ENCODE measurements at places on chromosomes 1 and 21. TPM values are rescaled to one million over a fixed set of nuclear protein-coding genes. Genes with fewer than 3 reads are reported as not detected.

DNA sequence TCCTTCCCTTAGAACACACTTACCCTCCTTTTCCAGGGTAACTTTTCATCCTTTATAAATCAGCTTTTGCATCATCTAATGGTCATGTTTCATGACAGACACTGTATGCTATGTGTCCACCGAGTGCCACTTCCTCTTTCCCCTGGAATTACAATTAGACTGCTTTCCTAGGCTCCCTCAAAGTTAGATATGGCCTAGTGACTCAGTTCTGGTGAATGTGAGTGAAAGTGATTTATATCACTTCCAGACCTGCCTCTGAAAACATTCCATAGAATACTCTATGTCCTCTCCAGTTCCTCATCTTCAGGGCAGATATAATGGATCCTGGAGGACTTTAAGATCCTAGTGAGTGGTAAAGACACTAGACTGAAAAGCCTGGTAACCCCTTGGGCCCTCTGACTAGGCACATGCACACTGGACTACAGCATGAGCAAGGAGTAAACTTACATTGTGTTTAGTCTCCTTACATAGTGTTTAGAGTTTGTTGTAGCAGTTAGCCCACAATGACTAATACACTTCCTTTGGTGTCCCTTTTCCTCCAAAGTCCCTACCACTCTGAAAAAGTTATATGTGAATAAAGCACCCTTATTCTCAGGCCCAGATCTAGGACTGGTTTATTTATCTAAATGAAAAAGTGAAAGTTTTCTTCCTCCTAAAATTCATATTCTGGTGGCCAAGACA, 59.3 kb downstream of the GPR88 start:
- no peak for DNase-seq
- peaks cover 3% of the 10 kb centered on the region for H3K4me1 ChIP-seq
- no peak overlapping the region for H3K4me3 ChIP-seq
- H3K36me3 ChIP-seq, result no peaks in the 10 kb centered on the region

GRCh38 chr1:211588711-211589110, 9.8 kb upstream of the SLC30A1 start:
- H3K36me3 ChIP-seq, result no peaks in the 10 kb centered on the region
- no peaks in the 10 kb centered on the region for H3K4me1 ChIP-seq
- no peak for DNase-seq
- no peak overlapping the region for H3K4me3 ChIP-seq
- no peak overlapping the region for H3K27ac ChIP-seq

- no peak for DNase-seq
- no peaks in the 10 kb centered on the region for H3K4me1 ChIP-seq
- no peak overlapping the region for H3K27ac ChIP-seq
- peaks cover 5% of the 10 kb centered on the region for H3K36me3 ChIP-seq
- H3K27me3 ChIP-seq, result no peaks in the 10 kb centered on the region
Observed at GRCh38 chr1:204453141-204453772, 41.3 kb downstream of the PIK3C2B start.

DNA sequence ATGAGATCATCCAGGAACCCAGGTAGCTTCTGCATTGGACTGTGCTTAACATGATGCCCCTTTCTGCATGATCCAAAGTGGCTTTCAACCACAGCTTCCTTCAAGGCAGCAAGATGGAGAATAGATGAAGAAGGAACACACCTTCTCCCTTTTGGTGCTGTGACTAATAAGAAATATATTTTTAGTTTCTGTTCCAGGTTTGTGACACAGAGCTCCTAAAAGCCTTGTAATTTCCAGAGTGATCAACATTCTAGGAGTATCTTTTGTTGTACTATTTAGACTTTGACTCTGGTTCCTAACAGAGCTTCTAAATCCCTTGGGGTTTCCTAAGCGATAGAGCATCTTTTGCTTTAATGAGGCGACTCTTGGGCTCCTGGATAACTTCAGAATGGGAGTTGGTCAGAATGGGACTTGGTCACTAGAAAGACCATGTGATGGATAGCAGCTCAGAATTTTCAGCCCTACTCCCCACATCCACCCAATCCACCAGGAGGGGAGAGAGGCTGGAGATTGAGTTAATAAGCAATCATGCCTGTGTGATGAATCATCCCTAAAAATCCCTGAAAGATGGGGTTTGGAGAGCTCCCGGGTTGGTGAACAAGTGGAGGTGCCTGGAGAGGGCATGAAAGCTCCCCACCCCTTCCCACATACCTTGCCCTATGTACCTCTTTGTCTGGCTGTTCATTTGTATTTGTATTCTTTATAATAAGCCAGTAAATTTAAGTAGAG, 134.8 kb downstream of the FGGY start:
- DNase-seq, result no peak
- peaks cover 15% of the 10 kb centered on the region for H3K4me1 ChIP-seq
- no peaks in the 10 kb centered on the region for H3K27me3 ChIP-seq
- no peak overlapping the region for H3K27ac ChIP-seq
- H3K4me3 ChIP-seq, result no peak overlapping the region
- no peaks in the 10 kb centered on the region for H3K36me3 ChIP-seq

DNA sequence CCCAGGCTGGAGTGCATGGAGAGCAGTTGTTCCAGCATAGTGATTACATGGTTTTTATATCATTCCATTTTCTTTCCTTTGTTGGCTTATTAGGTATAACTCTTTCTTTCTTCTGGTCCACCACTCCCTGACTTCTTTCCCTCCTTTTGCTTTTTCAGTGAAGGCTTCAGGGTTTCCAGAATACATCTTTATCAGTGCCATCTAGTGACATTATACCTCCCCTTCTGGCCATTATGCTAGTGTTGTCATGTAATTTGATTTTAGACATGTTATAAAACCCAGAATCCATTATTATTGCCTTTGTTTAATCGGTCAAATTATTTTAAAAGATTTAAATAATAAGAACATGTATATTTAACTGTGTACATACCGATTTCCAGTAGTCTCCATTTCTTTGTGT, 10.6 kb downstream of the RNU1-1 start:
- no peak overlapping the region for H3K27ac ChIP-seq
- DNase-seq, result no peak
- H3K36me3 ChIP-seq, result no peaks in the 10 kb centered on the region
- peaks cover under 1% of the 10 kb centered on the region for H3K4me1 ChIP-seq
- no peaks in the 10 kb centered on the region for H3K27me3 ChIP-seq

- H3K4me1 ChIP-seq, result no peaks in the 10 kb centered on the region
- DNase-seq, result no peak
- no peak overlapping the region for H3K4me3 ChIP-seq
Observed at GRCh38 chr21:25453524-25453923, 153.8 kb downstream of the MRPL39 start.

DNA sequence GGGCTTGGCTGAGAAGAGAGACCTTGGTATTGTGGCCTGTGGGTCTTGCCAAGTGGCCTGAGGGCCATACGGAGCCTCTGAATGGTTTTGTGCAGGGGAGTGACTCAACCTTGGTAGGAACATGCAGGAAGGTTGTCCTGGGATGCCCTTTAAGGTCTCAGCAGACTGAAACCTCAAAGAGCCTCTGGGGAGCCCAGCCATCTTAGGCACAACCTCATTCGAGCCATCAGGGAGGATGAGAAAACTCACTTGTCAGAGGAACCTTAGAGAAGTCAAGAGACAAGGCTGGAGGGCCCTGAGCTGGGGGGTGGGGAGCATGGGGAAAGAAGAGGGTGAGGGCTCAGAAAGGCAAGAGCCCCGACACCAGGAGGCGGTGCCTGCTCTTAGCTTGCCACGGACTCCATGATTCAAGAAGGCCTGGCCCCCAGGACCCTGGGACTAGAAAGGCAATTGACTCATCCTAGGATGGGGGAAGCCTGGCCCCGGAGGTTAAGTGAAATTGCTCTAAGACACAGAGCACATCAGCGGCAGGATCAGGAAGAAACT, 13.0 kb downstream of the IFI6 start:
- DNase-seq, result no peak
- no peaks in the 10 kb centered on the region for H3K36me3 ChIP-seq
- no peaks in the 10 kb centered on the region for H3K27me3 ChIP-seq
- H3K27ac ChIP-seq, result peak overlapping the region; percentile 89
- no peak overlapping the region for H3K4me3 ChIP-seq

GRCh38 chr1:213586587-213586972, 401.2 kb upstream of the PROX1 start:
- no peaks in the 10 kb centered on the region for H3K4me1 ChIP-seq
- no peak overlapping the region for H3K4me3 ChIP-seq
- H3K27me3 ChIP-seq, result no peaks in the 10 kb centered on the region
- H3K36me3 ChIP-seq, result no peaks in the 10 kb centered on the region

GRCh38 chr1:25797939-25798338, 2.1 kb upstream of the SELENON start:
- H3K4me3 ChIP-seq, result no peak overlapping the region
- no peaks in the 10 kb centered on the region for H3K36me3 ChIP-seq
- no peak for DNase-seq

DNA sequence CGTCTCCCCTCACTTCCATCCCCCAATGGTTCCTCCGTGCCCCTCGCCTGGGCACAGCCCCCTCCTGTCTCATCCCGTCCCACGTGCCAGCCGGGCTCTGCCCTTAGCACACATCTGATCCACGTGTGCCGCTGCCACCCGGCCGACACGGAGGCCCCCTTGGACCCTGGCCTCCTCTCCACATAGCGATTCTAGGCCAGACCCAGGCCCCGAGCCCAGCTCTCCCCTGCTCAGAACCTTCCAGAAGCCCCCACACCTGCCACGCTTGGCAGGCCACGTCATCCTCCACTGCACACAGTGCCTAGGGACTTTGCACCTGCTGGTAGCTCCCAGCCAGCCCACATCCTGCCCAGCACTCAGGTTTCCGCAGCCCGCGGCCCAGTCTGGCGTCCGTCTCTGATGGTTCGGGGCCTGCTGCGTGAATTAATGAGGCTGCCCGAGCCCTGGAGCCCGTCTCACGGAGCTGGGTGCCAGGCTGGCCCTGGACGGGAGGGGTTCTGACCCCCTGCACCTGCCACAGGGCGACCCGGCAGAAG, 20.1 kb downstream of the PLCH2 start:
- no peaks in the 10 kb centered on the region for H3K4me1 ChIP-seq
- no peaks in the 10 kb centered on the region for H3K36me3 ChIP-seq
- no peak overlapping the region for H3K4me3 ChIP-seq

- H3K27me3 ChIP-seq, result no peaks in the 10 kb centered on the region
- H3K4me3 ChIP-seq, result no peak overlapping the region
- DNase-seq, result no peak
- H3K4me1 ChIP-seq, result peaks cover 10% of the 10 kb centered on the region
- no peaks in the 10 kb centered on the region for H3K36me3 ChIP-seq
- no peak overlapping the region for H3K27ac ChIP-seq
Observed at GRCh38 chr1:33220676-33221384, 35.5 kb upstream of the ZNF362 start.

DNA sequence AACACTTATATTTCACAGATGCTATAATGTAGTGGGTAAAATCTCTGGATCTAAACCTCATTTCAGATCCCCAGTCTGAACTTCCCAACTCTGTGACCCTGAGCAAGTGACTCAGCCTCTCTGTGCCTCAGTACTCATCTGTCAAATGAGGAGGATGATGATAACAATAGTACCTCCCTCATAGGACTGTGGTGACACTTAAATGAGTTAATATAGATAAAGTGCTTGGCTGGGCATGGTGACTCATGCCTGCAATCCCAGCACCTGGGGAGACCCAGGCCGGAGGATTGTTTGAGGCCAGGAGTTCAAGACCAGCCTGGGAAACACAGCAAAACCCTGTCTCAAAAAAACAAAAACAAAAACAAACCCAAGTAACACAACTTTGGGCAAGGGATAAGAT, 4.7 kb upstream of the ECE1 start:
- H3K36me3 ChIP-seq, result no peaks in the 10 kb centered on the region
- H3K4me1 ChIP-seq, result peaks cover 7% of the 10 kb centered on the region
- no peaks in the 10 kb centered on the region for H3K27me3 ChIP-seq
- no peak overlapping the region for H3K4me3 ChIP-seq

DNA sequence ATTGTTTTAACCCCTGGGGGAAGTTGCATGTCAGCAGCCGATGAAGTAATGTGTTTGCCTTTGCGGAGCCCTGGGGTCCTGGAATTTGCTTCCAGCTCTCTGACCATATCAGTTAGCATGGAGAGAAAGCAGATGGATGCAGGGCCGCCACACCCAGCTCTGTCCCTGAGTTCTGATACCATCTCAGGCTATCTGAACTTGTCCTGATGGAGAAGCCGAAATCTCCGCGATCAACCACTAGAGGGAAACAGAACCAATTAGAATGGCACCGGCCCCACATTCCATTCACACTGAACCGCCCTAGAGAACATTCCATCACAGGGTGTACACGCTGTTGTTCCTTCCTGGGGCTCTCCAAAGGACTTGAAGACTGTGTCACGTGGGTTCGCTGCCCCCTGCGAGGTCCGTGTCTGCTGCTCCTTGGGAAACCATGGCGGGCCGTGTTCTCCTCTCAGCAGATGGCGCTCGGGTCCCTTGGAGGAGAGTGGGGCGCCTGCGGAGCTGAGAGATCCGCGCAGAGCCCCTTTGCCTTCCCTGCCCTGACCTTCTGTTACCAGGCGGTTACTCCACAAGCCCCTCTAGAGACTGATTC, 75.4 kb downstream of the ABCA4 start:
- no peak overlapping the region for H3K4me3 ChIP-seq
- DNase-seq, result peak; percentile 88
- no peaks in the 10 kb centered on the region for H3K27me3 ChIP-seq
- H3K27ac ChIP-seq, result no peak overlapping the region
- no peaks in the 10 kb centered on the region for H3K36me3 ChIP-seq

DNA sequence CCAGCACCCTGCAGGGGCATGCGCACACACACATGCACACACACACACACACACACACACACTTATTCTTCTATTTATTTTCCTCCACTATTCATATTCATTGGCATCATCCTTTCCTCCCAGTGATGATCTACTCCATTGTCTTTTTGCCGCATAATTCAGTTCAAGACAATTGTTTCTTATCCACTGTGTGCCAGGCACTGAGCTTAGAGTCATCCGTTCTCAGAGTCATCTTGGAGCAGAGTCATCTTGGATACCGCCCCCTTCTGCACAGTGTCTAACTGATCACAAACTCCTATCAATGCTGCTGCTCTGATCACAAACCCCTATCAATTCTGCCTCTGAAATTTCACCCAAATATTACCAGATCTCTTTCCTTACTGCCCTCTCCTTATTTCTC, 102.8 kb upstream of the PROX1 start:
- DNase-seq, result no peak
- H3K4me3 ChIP-seq, result no peak overlapping the region
- no peaks in the 10 kb centered on the region for H3K36me3 ChIP-seq
- H3K4me1 ChIP-seq, result no peaks in the 10 kb centered on the region

- no peaks in the 10 kb centered on the region for H3K36me3 ChIP-seq
- H3K4me3 ChIP-seq, result no peak overlapping the region
- H3K27ac ChIP-seq, result peak overlapping the region; percentile 24
- H3K27me3 ChIP-seq, result no peaks in the 10 kb centered on the region
- no peaks in the 10 kb centered on the region for H3K4me1 ChIP-seq
Observed at GRCh38 chr1:230754796-230755195, 7.6 kb downstream of the CAPN9 start.

STIL gene
- 5.9 TPM for total RNA-seq

CRYAA gene
- total RNA-seq, result not detected
